ENCODE measurements at places on chromosomes 2 and 18.

- DNase-seq = no peak
Measured at GRCh38 chr2:196234672-196235071, 63.3 kb upstream of the STK17B start.

DNA sequence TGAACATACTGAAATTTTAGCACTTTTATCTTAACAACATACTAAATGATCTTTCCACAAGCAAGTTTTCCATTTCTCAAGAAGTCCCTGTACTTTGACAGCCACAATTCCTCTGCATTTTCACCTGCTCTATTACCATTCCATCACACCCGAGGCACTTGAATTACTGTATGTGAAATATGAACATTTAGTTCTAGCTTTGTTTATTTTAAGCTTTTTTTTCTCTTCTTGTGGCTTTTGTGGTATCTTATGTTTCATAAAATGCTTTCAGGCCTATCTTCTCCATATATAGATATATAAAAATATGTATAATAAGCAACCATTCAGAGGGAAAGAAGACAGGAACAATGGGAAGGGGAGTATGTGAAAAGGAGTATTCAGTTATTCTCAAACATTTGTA is 693.9 kb downstream of the SATB2 start:
- no peak for DNase-seq

DNA sequence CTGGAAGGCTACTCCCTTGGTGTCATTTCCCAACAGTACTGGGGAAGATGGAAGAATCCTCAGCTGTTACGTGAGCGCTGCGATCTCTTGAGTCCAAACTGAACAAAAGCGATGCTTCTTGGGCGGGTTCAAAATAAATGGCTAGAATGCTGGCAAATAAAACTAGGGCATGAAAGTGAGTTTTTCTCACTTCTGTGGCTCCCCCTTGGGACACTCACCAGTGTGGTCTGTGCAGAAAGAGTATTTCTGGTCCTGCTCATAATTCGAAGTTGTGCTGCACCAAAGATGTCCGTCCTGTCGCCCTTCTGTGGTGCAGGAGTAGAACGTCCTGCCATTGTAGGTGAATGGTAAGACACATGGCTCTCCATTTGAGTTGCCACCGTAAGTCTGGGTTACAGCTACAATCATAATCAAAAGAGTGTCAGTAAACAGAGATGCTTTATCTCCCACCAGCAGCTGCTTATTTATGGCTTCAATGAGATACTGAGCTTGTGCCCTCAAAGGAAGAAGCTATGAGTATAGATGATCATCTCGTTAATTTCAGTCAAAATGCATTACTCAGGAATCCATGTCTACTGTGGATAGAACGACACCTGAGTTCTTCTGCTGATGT is 11.8 kb downstream of the FN1 start:
- no peak for DNase-seq

DNA sequence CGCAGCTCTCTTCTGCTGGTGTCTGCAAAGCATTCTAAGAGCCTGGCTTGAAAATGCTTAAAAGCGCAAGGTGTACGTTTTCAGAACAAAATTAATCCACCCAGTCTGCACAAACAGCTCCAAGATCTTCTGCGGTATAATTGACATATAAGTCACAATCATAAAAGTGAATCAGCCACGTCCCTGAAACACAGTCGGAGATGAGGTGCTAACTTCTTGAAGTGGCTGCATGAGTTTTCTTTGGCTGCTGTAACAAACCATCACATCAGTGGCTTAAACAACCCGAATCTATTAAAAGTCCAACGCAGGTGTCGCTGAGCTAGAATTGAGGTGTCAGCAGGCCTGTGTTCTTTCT is 32.6 kb downstream of the ARL4C start:
- DNase-seq = no peak

DNA sequence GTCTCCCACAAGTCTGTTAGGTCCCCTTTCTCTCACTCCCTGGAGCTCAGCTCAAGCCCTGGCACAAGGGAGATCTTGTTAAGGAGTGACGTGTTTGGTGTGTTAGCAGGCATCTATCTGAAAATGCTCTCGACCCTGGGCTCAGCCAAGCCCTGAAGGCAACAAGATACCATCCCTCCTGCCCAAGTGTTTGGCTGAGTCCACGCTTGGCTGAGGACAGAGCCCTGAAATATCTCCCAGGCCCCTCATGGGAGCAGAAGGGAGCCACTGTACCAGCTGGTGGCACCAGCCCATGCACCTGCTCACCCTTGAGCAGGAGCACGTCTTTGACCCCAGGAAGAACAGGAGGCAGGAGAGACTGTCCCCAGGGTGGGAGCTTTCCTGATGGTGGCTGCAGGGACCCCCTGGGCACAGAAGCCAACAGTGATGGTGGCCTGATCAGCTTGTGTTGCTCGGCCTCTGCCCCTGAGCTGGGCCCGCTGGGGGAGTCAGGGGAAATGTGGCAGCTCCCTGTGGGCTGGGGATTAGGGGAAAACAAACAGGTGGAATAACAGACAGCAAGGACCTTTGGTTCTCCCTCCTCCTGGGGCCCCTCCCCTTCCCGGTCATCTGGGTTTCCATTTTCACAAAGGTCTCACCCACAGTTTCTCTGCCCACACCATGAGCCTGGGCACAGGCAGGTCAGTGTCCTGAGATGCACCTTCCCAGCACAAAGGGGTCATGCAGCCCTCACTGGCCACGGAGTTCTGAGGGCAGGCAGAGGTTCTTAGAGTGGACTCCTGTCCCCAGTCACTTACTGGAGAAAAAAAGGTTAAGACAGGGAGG is 91.6 kb downstream of the RHOB start:
- no peak for DNase-seq

DNA sequence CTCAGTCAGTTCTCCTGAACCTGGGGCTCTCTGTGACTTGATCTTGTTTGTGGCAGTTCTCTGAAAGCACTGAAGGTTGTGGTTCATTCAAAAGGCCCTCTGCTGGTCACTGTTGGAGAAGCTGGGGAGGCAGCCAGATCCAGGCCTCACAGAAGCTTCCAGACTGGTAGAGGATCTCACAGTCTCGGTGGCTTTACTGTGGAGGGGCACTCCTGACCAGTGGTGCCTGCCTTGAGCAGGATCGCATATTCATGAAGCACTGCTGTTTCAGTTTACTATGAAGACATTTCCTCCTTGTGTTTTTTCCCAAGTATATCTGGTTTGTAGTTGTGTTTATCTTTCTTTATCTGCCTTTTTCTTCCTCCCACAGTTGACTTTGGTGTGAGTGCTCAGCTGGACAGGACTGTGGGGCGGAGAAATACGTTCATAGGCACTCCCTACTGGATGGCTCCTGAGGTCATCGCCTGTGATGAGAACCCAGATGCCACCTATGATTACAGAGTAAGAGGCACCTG is 133.9 kb downstream of the MAP4K4 start:
- DNase-seq = peak; percentile 33

DNA sequence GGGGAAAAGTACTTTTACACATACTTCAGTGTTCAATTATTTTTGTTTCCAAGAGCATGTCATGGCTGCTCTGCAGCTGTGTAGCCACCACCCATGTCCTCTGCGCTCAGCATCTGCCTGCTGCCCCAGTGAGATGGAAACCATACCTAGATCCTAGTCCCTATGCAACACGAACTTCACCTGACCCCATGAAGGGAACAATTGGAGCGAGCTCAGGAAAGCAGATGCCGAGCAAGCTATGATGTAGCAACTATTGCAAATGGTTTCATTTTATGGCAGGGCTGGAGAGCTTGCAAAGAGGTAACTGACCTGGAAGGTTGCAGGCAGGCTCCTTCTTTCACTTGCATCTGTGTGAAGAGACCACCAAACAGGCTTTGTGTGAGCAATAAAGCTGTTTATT is 1.3 kb upstream of the CCDC141 start:
- DNase-seq = no peak

GRCh38 chr2:172430678-172431077 is 3.3 kb downstream of the ITGA6 start:
- DNase-seq = no peak

DNA sequence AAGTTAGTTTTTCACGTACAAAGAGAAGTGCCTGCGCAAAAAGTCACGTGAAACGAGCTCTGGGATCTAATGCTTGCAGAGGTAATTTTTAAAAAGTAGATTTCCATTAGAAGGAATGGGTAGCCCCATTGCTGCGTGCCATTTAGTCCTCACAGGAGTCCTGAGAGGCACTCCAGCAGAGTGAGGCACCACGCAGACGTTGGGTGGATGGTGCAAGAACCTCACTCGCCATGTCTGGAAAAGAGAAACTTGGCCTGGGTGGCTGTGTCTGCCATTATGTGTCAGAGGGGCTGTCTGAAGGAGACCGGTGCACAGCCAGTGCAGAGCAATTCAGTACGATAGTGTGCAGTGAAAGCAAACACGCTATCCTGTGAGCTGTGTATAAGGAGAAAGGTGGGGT is 1.8 kb upstream of the HDAC4 start:
- no peak for DNase-seq

- DNase-seq = no peak
Measured at GRCh38 chr2:73700661-73701447, 36.3 kb downstream of the TPRKB start.

DNA sequence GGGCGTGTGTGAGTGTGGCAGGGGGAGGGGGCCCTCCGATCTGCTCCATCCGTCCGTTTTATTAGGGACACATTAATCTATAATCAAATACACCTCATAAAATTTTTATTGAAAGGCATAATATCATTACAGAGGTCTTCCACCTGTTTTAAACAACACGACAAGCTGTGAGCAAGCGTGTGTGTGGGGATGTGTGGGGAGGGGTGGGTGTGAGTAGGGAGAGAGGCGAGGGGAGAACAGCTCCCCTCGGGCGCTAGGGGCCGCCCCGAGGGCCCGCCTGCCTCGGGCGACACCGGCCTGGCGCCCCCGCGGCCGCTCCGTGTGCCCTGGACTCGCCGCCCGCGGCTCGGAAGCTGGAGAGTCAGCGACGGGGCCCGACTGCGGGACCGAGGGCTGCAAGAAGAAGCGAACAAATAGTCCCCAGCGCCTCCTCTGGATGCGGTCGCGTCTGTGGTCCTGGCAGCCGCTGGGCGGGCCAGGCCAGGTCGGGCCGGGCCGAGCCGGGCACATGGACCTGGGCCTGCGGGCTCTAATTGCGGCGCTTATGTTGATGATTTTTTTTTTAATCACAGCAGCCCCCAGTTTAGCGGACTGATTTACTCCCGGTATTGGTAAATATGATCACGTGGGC is 352 bp upstream of the HOXD9 start:
- DNase-seq = no peak

DNA sequence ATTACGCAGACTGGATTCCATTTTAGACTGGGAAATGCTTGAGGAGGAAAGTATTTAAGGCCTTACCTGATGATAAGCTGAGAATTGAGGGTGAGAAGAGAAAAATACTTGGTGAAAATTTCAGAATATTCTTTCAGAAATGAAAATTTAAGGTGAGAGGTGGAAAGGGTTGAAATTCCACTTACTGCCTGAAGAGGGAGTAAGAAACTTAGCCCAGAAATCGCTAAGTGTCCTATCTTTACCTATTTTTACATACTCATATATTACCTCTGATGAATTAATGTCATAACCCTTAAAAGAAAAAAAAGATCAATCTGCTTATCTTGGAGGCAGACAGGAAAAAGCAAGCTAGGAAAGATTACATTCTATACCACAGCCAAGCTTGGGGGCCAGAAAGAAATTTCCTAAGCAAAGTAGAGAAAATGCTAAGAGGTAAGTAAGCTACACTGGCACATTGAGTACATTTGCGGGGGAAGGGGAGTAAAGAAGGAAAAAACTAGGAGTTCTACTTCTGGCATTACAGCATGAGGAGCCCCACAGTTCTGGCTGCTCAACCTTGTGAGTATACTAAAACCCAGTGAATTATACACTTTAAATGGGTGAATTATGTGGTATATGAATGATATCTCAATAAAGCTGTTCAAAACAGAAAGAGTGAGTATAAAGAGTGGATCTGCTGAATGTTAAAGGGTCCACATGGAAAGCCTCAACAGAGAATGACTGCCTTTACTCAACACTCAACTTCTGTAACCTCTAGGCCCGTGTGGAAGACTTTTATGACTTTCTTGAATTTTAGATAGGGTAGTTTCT is 33.8 kb downstream of the SMC6 start:
- no peak for DNase-seq

DNA sequence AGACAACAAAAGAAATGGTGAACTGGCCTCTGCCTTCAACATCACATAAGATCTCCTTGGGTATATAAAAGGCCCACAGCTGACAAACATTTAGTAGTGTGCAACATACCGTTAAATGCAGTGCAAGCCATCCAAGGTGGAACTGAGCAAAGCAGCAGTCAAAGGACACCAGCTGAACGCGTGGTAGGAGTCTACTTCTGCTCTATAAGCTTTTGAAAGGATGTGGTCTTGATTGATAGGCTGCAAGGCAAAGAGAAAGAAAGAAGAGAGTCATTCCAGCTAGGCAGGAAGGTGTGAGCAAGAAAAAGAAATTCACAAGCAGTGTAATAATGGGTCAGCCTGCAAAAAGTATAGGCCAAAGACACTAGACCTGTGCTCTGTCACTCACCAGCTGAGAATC is 356.3 kb downstream of the SATB2 start:
- DNase-seq = no peak

- DNase-seq = no peak
Measured at GRCh38 chr18:40013001-40013609, 1941.9 kb upstream of the PIK3C3 start.

DNA sequence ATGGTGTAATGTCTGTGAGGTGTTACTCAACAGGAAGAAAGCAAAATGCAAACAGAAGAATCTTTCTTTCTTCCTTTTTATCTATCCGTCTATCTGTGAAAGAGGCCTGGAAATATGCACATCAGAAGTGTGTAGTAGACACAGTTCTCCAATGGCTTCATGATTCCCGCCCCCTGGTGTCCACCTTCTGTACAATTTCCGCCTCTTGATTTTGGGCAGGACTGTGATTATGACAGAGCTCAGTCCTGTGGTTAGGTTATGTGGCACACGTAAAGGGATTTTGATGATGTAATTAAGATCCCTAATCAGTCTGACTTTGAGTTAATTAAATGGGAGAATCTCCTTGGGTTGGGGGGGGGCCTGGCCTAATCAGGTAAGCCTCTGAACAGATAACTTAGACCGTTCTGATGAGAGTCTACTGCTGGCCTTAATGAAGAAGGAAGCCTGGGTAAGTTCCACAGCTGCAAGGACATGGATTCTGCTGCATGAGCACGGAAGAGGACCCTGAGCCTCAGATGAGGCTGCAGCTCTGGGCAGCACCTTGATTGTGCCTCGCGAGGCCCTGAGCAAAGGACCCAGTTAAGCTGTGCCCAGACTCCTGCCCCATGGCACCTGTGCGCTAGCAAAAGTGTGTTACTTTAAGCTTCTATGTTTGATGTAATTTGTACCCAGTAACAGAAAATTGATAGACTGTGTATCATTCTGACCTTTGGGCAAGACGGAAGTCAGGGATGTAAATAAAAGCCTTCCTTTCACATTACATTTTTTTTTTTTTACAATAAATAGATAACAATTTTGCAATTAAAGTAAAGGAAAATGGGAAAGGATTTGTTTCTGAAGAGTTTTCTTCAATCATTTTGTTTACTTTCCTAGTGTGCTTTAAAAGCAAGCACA is 11.3 kb upstream of the KCNF1 start:
- no peak for DNase-seq
